ENCODE measurements at places on chromosomes 2 and 18.

DNA sequence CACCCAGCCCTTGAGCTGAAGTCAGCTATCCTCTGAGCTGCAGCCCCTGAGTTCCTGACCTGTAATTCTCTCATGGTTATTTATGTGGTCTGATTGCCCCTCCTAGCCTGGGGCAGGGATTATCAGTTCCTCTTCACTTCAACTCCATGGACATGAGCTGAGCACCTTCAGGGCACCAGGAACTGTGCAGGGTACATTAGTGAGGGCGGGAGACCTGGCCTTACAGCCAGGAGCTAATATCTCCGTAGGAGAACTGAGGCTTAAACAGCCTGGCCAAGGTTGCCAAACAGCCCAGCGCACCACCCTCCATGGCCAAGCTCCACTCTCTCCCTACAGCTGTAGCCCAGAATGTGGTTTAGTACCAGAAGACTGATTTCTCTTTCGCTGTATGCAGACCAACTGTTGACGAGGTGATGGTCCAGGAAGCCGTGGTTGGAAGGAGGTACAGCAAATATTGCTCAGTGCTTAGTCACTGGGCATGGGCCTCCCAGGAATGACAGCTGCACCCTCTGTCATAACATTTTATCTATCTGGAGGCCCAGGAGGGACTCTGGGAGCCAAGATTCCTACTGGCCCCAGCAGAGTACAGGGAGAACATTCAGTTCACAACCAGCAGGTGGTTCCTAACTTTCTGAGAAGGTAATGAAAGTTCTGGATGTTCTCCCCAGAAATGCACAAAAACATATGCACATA lies 228.7 kb upstream of the SIX2 start:
- peak; percentile 64 for DNase-seq

DNA sequence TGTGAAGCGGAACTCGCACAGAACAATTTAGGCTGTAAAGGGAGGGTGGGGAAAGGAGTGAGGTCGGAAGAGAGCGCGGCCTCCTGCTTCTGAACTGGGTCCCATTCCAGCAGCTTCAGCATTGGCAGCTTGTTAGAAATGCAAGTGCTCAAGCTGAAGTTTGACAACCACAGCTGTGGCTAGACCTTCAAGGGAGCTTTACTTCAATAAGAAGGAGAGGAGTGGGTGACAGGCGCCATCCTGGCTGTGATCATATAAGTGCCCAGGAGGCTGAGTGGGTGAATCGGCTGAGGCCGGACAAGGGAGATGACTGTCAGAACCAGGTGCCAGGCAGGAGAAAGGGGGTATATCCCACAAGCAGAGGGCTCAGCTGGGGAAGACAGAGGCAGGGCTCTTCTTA lies 622.5 kb downstream of the GALR1 start:
- no peak for DNase-seq

GRCh38 chr2:176187899-176188773 lies at the start of gene HOXD1:
Gene HOXD1 (plus strand): TSS chr2:176188668. CDS start chr2:176188802, 134 bp downstream.
- peak; percentile 50 for DNase-seq

DNA sequence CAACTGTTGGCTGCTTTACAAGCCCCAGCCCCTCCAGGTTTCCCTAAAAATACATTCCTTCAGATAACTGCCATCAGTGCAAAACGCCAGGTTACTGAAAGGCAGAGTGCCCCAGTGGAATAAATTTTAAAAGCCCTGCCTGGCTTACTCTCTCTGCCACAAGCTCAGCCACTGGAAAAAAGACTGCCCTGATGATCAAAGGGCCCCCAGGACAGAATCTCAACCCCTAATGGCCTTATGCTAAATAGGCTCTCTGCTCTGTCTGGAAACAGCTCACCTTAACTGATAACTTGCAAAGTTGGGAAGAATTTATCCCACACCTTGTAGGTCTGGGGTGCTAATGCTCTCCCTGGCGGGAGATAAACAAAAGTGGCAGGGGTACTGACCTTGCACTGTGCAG lies 33.9 kb downstream of the CFAP53 start:
- DNase-seq, result no peak

- DNase-seq, result peak; percentile 30
Measured at GRCh38 chr2:108923736-108924579, 65.1 kb downstream of the EDAR start.

DNA sequence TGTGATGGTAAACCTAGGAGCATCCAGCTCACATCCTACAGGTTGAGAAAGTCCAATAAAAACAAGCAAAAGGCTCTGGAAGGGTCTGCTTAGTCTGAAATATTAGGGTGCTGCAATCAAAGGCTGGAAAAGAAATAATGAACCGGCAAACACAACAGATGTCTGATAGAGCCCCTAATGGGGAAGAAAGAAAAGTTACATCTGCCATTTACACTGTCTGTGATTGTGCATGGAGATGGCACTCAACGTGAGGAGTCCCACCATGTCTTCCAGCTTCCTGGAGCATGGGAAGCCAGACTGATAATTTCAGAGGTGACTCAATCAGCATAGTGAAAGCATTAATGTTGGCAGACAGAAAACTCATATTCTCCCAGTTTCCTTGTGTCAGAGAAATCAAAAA lies 307.8 kb downstream of the EPHA4 start:
- DNase-seq, result no peak

DNA sequence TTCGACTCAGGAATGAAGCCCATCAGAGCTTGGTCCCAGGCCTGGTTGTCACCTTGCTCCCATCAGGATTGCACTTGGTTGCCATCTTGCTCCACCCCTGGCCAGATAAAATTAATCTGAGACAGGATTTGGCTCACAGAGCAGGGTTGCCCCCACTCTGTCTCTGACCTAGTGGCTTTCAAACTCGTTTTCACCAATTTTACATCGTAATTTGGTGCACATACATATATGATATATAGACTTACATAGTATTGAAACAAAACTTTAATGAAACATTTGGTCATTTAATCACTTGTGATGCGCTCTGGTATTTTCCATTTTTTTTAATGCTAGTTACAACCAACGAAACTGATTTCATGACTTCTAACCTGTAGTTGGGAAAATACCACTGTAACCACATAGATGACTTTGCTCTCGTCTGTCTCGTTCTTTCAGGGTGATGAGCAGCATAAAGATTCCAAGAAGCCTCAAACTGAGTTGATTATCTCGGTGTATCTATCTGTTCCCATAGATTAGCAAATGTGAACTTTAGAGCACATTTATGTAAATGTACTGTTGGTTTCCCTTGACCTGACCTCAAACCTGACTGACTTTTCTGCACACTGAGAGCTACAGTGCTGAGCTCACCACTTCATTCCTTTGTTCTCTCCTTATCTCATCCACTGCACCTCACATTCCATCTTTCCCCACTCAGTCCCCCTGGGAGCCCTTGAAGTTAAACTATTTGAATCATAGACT lies 30.5 kb upstream of the PLB1 start:
- DNase-seq, result no peak

GRCh38 chr2:227862741-227863588 lies 8.5 kb upstream of the DAW1 start:
- no peak for DNase-seq

Measured in femur (tissue), 1 donor.